NCI-H2029 treated with DMSO at 0.1 percent for 48 hours (cell line): ENCODE measurements at places on chromosomes 5 and 9.

- no peak for DNase-seq
Observed at GRCh38 chr5:79077680-79078365, 8.3 kb downstream of the BHMT2 start.

GRCh38 chr9:113803811-113804589 is 72.1 kb upstream of the ZNF618 start:
- no peak for DNase-seq

- DNase-seq: no peak
Observed at GRCh38 chr5:148723143-148723542, 68.8 kb upstream of the HTR4 start.

- DNase-seq: no peak
Observed at GRCh38 chr5:117065800-117066199, 491.2 kb upstream of the SEMA6A start.

DNA sequence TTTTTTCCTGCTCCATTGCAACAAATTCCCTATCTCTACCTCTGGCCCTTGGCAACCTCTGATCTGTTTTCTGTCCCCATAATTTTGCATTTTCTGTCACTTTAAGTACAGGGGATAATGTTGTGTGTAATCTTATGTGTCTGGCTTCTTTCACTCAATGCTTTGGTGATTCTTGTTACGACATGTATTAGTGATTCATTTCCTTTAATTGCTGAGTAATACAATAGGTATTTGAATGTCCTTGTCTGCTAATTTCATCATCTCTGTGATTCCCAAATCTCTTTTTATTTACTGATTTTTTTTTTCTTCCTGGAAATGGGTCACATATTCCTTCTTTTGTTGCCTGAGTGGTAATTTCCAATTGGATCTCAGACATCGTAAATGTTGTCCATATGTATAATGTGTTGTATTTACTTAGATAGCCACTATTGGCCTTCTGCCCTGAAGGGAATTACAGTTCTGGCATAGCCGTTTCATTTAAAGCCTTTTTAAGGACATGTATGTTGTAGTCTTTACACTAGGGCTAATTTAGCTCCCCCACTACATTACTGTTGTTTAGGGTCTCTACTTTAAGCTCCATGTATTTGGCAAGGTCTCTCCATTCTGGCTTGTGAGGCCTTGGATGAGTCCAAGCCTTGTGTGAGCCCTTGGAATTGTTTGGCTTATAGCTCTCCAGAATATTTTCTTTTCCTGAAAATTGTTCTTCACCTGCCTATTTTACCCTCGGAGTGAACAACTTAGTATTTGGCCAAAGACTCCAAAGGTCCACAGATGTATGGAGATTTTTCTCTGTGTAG is 683.8 kb downstream of the LRRC70 start:
- no peak for DNase-seq

GRCh38 chr5:78289911-78290310 is 4.6 kb downstream of the AP3B1 start:
- no peak for DNase-seq

DNA sequence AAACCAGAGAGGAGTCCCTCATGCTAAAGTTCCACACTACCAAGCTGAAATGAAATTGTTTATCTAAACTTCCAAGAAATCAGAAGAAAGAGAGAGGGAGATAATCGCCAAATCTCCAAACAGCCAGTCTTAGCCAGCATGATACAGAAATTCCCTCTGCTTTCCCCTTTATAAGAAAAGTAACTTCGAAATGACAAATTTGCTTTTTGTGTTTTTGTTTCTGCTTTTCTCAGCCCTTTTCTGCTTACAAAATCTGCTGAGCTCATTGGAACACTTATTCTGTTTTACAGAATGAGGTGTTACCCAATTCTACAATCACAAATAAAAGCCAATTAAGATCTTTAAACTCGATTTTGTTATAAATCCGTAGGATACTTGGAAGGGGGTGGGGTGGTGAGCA is 72.9 kb downstream of the SFXN1 start:
- no peak for DNase-seq

DNA sequence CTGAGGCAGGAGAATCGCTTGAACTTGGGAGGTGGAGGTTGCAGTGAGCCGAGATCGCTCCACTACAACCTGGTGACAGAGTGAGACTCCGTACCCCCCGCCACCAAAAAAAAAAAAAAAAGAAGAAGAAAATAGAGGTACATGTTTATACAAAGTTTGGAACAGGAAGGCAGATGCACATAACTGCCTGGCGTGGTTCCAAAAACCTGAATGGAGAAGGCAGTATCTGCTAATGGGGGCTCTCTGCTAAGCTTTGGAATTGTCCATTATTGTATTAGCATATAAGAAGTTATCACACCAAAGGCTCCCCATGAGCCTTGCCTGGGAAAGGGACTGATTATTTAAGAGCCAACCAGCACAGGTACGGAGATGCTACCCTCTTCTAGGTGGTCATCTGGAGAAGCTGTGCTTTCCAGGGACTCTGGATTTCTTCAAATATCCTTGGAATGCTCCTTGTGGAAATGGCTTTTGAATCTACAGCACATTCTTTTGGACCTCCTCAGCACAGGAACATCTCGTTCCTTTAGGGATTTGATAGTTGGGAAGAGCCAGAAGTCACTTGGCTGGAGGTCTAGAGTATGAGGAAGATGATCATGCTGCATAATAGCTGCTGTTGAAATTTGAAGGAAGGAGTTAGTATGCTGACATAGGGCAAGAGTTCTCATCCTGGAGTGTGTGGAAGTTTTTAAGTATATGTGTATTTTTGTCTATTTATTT is 42.5 kb upstream of the ABCA1 start:
- DNase-seq: no peak

GRCh38 chr9:110997847-110998246 is 40.4 kb downstream of the LPAR1 start:
- DNase-seq: no peak

DNA sequence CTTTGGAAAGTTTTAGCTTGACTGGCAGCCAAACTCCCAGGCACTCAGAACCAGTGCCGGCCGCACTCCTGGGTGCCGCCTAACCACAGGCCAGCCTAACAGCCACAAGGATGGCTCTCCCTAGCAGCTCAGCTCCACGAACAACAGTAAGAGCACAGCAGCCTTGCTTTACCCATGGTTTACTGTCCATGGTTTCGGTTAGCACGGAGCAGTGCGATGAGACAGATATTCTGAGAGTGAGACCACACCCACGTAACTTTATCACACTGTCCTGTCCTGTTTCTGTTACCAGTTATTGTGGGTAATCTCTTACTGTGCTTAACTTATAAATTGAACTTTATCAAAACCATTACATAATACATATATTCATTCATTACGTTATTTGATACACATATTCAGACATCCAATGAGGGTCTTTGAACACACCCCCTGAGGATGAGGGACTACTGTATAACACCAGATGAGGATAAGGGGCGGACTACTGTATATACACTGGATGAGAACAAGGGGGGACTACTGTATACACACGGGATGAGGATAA is 12.4 kb downstream of the CLPTM1L start:
- no peak for DNase-seq

GRCh38 chr5:4772591-4772990 is 367.5 kb upstream of the ADAMTS16 start:
- no peak for DNase-seq

DNA sequence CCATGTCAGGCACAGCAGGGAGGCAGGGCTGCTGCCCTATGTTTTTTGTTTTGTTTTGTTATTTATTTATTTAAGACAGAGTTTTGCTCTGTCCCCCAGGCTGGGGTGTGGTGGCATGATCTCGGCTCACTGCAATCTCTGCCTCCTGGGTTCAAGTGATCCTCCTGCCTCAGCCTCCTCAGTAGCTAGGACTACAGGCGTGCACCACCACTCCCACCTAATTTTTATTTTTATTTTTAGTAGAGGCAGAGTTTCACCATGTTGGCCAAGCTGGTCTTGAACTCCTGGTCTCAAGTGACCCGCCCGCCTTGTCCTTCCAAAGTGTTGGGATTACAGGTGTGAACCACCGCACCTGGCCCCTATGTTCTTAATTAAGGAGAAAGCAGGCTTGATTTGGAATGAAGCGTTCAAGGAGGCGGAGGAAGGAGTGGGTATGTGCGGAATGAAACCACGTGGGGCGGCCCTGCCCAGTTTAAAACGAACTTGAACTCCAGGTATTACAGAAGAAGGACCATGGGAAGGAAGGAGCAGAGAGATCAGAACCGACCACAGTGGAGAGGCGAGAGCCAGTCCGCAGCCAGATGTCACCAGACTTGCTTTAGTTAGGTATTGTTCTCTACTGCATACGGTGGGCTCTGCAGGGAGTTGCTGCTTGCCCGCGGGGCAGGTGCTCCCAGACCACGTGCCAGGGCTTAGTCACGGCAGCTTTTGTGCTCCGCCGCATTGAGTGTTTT is 34.9 kb upstream of the EPB41L4B start:
- DNase-seq: no peak

- DNase-seq: no peak
Observed at GRCh38 chr5:149824120-149824519, 94.0 kb downstream of the PPARGC1B start.

DNA sequence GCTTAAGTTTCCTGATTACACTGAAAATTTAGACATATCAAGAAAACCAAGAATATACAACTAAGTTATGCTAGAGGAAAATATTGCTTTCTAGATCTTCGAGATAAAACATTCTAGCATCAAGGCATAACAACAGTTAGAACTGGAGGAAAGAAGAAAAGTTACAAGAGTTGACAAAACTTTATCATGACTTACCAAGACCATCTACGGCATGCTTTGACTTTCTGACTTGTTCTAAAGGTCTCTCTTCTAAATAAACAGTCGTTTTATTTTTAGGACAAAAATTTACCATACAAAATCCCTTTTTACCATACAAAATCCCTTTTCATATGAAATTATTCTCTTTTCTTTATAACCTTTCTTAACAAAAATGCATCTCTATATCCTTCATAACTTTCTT is 1110.1 kb upstream of the CDH10 start:
- no peak for DNase-seq

GRCh38 chr9:84718476-84718875 is 48.9 kb downstream of the NTRK2 start:
- no peak for DNase-seq

- no peak for DNase-seq
Observed at GRCh38 chr9:109411798-109412352, 86.2 kb downstream of the PTPN3 start.

- no peak for DNase-seq
Observed at GRCh38 chr9:21835121-21835520, 32.7 kb downstream of the MTAP start.

GRCh38 chr5:71783891-71784290 is 64.8 kb downstream of the CARTPT start:
- DNase-seq: no peak

DNA sequence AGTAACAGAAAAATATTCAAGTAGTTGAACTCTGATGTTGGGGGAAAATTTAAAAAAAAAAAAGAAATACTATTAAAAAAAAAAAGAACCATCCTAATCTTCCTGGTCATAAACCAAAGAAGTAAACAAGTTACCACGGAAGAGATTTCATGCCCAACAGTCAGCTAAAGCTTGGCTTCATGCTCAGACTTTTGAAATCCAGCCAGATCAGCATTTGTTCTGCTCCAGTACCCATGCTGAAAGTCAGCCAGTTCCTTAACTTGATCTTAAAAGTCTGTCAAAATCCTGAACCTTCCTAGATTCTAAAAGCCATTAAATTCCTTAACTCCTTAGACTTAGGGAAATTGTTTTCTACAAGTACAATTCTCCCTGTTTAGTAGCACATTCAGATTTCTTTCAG is 908.7 kb upstream of the CDH9 start:
- no peak for DNase-seq

GRCh38 chr5:161697001-161697400 is 11.5 kb downstream of the GABRA6 start:
- no peak for DNase-seq

DNA sequence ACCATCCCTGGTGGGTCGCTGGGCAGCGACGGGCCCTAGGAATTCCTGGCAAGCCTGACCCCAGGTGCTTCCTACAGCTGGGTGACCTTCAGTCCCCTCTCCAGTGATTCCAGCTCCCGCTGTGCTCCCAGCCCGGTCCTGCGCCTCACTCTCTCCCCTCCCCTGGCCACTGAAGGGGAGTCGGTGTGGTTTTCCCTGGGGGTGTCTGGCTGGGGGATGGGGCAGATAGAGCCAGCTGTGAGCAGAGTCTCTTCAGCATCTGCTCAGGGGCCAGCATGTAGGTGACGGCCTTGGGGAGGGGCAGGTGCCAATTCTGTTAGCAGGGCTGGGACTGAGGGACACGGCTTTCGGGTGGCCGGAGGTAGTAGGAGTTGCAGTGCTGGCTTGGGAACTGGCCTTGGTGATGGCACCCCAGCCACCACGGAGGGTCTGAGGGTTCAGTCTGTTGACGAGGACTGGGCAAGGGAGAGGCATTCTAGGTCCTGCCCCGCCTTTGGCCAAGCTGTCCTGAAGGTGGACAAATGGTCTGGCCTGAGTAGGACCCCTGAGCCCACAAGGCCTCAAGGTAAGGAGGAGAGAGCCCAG is 3.2 kb downstream of the GPSM1 start:
- DNase-seq: no peak

DNA sequence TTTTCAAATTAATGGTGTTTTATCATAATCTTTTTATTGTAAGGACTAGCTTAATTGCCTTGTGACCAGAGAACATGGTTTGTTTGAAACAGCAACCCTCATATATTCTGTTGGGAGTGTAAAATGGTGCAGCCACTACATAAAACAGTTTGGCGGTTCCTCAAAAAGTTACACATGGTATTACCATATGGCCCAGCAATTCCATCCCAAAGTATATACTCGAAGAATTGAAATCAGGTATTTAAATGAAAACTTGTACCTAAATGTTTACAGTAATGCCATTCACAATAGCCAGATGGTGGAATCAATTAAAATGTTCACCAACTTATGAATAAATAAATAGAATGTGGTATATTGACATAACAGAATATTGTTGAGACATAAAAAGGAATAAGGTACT is 14.8 kb upstream of the IL33 start:
- no peak for DNase-seq

DNA sequence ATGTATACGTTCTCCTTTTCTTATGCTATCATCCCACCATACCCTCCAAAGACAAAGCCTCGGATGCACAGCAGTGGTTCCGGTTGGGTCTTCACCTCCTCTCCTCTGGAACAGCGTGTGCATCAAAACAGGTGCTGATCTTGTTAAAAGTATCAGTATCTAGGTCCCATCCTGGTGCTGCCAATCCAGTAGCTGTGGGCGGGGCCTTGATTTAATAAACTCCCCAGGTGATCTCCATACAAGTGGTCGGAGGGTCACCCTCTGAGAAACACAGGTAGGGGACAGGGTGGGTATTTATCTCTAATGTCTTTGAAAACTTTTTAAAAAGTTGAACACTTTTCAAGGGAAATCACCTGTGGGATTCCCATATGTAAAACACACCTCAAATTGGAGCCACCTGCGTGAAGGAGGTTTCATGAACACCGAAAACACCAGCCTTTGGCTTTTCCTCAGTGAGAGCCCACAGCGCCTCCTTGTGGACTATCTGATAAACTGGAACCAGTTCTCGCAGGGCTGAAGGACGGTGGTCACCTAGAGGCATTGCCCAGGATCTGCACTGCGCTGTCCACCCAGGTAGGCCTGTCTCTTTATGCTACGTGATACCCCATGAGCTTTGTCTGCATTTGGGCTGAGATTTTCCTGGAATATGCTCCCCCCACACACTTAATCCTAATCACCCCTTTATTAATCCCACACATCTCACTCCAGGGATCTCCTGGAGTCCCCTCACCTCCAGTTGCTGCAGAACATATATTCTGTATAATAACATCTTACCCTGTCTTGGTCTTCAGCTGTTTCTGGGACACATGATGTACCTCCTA is 80.5 kb upstream of the EPB41L4B start:
- no peak for DNase-seq
